ENCODE measurements at places on chromosomes 6 and 20.

DNA sequence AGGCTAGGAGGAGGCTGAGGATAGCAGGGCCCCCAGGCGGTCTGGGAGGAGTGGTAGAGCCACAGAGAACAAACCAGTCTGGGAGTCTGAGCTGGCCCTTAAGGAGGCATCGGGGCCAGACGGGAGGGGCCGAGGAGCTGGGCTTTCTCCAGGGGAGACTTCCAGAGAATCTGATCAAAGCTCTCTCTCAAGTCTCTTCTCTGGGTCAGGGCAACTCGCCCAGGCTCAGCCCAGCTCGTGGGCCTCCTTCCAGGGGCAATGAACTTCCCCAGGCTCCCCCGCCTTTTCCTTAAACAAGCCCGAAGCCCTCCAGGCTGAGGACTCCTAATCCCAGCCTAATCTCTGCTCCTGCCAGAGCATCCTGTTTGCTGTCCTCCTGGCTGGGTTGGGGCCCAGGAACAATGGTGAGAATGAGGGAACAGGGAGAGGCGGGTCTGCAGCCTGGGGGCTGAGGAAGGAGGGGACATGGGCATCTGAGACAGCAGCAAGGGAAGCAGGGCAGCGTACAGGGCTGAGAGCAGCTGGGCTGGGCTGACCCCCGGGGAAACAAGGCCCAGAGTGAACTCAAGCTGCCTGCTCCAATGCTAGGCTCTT, 173.6 kb downstream of the ANKRD60 start:
- no peak for DNase-seq

DNA sequence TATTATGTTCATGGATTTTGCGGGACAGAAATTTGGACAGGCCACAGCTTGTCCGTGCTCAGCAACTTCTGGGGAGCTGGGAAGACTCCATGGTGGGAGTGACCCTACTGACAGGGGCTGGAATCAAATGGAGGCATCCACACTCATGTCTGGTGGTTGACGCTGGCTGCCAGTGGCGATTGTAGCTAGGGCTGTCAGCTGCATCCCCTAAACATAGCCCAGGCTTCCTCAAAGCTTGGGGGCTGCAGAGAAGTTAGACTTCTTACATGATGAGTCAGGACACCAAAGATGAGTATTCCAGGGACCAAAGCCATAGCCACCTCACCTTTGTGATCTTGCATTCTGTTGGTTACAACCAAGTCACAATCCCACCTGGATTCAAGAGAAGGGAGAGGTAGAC, 18.4 kb upstream of the FAM50B start:
- no peak for DNase-seq

GRCh38 chr20:47221036-47221625, 135.4 kb downstream of the ZMYND8 start:
- no peak for DNase-seq

GRCh38 chr6:18464176-18464575, 77.0 kb downstream of the RNF144B start:
- DNase-seq, result no peak

DNA sequence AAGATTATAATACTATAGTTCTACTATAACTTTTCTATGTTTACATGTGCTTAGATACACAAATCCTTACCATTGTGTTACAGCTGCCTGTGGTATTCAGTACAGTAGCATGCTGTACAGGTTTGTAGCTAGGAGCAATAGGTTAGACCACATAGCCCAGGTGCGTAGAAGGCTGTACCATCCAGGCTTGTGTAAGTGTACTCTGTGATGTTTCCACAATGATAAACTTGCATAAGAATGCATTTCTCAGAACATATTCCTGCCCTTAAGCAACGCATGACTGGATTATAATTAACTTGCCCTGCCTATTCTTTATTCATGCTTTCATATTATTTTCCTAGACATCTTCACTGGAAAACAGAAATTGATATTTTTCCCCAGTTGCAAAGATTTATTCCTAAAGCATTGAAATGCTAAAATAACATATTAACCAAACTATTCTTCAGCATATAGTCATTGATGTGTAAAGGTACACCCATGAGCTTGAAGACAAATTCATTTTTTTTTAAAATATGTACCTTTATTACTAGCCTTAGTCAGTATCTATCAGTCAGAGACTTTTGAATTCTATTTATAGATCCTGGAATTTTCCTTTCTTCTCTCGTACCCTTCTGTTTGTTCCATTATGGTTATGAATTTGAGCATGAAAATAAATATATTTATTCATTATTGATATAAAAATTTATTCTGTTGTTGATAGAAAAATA, 7.2 kb upstream of the CTAGE9 start:
- DNase-seq, result no peak

- no peak for DNase-seq
Measured at GRCh38 chr20:10461495-10461894, 26.4 kb downstream of the SLX4IP start.

GRCh38 chr20:634148-634925, 18.7 kb downstream of the SRXN1 start:
- DNase-seq, result no peak

All from activated CD4-positive, alpha-beta T cell treated with anti-CD3 and anti-CD28 coated beads, Interleukin-2, amount 50 U/mL, for 48 hours (primary cell).